CD4-positive, alpha-beta T cell (primary cell): ENCODE measurements at places on chromosomes 7 and 10.
A peak's percentile ranks its signal among the peaks of the same experiment; 100 is the strongest.

DNA sequence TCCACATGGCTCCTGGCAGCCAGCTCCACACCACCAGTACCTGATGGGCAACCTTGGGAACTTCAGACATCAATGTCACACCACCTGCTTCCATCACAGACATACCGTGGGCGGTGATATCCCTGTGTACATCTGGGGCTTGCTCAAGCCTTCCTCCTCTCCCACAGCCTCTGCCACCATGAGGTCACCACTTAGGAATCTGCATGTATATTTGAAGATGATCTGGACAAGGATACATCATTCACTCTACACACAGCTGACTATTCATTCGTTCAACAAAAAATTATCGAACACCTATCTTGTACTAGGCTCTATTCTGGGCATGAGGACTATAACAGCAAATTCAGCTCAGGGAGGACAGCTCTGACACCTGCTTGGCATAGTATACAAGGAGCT lies 6.8 kb downstream of the DLG5 start:
- DNase-seq = no peak

- DNase-seq = no peak
Observed at GRCh38 chr10:102434394-102435132, 2.2 kb upstream of the CUEDC2 start.

DNA sequence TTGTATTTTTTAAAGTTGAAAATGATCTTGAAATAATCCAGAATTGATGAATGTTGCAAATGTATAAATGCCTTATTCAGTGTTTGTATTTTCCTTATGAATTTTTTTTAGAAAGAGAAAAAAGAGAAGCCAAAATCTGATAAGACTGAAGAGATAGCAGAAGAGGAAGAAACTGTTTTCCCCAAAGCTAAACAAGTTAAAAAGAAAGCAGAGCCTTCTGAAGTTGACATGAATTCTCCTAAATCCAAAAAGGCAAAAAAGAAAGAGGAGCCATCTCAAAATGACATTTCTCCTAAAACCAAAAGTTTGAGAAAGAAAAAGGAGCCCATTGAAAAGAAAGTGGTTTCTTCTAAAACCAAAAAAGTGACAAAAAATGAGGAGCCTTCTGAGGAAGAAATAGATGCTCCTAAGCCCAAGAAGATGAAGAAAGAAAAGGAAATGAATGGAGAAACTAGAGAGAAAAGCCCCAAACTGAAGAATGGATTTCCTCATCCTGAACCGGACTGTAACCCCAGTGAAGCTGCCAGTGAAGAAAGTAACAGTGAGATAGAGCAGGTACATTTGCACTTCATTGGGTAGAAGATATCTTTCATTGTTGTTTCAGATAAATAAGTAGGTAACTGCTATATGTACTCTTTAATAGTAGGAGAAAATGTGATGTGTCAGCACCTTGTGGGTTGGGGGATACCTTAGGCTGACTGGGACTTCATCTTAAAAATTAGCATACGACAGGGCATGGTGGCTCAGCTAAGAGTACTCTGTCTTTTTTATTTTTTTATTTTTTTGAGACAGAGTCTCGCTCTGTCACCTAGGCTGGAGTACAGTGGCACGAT lies 3.9 kb downstream of the DDX21 start:
- DNase-seq = no peak

DNA sequence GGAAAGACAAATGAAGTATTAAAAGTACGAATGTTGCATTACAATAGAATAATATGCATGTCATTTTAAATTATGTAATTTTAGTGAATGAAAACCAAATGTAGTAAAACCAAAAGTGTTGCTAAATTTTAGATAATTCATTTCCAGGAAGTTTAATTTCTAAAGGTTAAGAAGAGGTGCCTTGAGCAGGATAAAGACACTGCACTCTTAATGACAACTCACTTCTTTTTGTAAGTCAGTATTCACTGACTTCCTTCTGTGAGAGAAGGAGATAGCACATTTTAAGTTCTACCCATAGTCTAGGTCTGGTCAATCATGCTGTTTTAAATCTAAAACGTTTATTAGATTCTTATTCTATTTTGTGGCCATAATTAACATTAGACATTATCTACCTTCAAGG lies 160.2 kb downstream of the CRPPA start:
- no peak for DNase-seq

GRCh38 chr10:119319161-119319919 lies 112.0 kb downstream of the GRK5 start:
- no peak for DNase-seq

DNA sequence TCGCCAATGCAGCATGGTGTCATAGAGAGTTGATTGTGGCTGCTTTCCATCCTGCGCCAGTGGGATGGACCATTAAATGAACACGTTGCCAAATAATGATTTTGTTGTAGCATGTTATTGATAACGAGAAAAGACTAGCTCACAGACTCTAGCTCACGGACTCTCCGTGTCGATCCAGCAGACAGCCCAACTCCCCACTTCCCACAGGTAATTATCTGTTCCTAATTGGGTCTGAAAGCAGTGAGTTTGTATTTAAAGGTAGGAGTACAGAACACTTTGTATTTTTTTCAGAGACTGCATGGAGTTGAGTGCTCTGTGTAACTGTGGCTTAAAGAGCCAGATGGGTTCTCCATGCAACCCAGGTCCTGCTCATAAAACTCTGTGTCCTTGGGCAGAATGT lies 1250.5 kb downstream of the TYW1 start:
- DNase-seq = no peak

DNA sequence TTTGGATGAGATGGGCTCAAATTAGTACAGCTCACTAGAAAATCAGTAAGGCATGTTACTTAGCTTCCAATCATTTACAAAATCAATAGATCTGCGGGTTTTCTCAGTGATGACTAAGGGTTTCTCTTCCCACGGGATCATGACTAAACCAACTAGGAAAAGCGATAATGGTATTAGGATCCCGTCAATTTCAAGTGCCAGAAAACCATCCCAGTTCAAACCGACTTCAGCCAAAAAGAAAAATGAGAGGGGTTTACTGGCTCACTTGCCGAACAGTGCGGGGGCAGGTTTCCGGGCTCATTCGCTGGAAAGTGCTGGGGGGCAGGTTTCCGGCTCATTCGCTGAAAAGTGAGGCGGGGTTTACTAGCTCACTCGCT lies 62.1 kb upstream of the LYZL2 start:
- no peak for DNase-seq

DNA sequence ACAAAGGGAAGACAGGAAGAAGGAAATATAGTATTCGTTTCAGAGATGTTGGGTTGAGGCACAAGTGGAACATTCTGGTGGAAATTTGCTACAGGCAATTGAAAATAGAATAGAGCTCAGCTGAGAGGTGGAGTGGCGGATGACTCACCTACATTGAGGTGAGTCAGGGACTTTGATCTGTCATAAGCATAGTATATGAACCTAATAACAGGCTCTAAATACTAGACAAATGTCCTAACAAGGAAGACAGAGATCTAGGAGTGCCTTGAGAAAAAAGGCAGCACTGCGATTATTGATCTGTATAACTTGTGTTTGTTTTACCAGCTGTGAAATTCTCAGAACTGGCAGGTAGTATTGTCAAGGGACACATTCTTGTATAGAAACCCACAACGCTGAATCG lies 907 bp upstream of the IFRD1 start:
- peak; percentile 23 for DNase-seq

GRCh38 chr7:36291387-36292316 lies 98.0 kb upstream of the ANLN start:
- peak; percentile 71 for DNase-seq

DNA sequence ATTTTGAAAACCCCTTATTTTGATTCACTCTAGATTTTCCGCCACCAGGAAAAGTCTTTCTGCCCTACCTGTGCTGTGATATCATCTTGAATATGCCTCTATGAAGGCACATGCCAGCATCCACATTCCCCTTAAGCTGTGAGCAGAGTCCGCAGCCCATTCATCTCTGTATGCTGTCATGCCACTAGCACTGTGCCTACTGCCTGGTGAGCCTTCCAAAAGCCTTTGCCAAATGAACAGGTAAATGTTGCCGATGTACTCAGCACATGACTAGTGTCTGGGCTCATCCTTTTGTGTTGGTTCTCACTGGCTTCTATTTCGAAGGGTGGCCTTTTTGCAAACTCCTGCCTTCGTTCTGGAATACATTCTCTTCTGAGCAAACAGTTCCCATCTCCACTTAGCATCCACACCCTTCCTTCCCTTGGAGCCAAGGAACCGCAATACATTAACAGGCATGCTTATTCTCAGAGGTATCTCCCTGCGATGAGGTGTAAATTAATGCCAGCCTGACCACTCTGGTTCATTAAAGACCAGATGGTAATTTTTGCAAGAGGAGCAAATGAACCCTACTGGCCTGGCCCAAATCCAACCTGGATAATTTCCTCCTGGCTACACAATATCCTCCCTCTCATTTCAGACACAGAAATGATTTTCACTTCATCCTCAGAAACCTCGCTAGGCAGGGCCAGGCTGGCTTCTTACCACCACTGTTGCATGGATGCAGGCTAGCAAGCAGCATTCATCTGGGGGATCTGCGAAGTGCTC lies 339.7 kb upstream of the NFE2L3 start:
- DNase-seq = no peak

DNA sequence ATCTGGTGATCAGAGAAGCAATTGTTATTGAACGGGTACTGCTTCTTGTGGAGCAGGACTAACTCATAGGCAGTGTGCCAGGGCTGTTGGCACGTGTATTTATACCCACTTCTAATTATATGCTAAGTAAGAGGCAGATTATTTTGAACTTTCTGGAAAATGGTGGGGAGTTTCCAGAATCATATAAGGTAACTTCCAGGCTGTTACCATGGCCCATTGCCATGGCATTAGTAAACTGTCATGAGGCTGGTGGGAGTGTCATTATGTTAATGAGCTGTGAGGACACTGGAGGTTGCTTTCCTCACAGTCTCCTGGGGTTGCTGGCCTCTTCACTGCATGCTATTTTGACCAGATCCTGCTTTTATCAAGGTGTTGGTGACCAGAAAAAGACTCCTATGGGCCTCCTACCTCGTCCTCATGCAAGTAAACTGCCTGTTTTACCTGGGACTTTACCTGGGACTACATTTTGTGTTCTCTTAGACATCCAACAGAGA lies 122.6 kb downstream of the KCND2 start:
- no peak for DNase-seq

DNA sequence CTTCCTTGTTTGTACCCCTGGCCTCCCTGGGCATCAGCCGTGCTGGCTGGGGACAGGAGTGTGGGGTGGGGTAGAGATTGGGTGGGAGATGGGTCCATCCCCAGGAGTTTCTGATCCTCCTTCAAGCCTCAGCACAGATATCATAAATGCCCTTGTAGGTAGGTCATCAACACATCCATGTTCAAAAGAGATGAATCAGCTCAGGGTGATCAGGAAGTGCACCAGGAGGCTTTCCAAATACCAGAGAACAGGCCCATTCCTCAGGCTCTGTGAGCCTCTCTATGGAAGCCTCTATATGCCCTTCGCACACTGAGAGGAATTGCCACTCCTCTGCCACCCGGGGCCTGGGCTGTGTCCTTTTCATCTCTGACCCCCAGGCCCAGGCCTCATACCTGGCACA lies 31.9 kb upstream of the ADCYAP1R1 start:
- no peak for DNase-seq

- DNase-seq = no peak
Observed at GRCh38 chr7:99137411-99138180, 6.3 kb downstream of the SMURF1 start.
